Stimulated activated CD8-positive, alpha-beta memory T cell treated with anti-CD3 and anti-CD28 coated beads, Interleukin-4, amount 100 ng/mL, for 48 hours (primary cell): ENCODE measurements at places on chromosomes 16 and 17.

DNA sequence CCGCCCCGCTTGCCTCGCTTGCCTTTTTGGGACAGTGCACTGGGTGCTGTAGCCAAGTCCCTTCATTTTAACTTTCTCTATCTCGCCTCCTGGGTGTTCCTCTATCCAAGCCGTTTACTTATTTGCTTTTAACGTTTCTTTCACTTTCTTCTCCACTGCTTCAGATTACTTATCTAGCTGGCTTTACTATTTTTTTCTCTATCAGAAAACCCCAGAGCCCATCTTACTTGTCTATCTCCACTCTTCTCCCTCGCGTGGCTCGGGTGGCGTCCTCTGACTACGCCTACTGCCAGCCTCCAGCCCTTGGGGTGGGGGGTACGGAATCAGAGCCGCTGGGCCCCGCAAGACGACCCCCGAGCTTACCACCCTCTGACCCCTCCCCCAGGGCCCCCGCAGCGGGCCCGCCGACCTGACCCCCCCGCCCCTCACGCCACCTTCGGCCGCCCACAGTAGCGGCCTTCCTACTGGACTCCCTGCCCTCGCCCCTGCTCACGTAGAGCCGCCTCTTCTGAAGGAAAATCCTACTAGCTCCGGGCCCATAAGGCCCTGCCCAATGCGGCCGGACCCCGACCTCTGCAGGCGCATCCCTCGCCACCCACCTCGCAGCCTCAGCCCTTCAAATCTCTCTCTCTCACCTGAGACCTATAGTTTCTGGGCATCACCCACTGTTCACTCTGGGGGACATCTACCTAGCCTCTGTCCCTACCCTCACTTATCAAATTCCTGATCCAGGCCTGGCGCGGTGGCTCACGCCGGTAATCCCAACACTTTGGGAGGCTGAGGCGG, 1.0 kb upstream of the SLC12A4 start:
- DNase-seq: no peak

DNA sequence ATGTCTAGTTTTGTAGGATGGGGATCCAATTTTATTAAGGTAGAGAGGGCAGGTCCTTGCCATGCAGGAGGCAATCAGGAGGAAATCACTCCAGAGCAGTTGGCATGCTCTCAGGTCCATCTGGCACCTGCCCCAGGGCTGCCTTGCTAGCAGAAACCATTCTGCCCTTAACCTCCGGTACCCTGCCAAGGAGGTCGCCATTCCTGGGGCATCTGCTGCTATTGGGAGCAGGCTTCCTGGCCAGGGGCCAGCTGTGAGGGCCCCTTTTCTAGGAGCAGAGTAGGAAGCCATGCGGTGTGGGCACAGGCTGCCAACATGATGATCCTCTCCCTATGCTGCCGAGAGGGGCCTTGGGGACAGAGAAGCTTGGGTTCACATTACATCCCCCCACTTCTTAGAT, 47.6 kb upstream of the MGAT5B start:
- no peak for DNase-seq

DNA sequence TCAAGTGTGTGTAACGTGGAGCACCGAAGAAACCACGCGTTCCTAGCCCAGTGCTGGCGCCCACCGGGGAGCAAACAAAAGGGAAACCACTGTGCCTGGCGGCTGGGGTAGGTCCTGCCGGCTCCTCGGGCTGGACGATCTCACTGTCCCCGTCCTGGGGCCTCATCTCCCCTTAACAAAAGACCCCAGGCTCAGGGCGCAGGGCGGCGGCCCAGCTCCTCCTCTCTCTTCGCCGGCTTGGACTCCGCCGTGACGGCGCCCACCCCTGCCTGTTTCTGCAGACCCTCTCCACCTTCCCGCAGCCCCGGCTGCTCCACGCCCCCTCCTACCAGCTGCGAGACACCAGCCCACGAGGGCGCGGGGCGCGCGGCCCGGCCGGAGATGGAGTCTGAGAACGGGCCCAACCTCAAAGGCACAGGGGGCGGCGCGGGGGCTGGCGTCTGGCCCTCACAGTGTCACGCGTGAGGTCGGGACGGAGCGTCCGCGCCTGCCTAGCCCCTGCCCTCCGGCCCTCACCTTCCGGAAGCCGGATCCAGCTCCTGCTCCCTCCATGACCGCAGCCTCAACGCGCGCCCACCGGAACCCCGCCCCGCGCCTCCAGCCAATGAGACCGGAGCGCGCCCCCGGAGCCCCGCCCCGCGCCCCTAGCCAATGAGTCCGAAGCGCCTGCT, at the start of gene CENPX:
CENPX (minus strand) TSS at position 569 of the 671 bp plus-strand sequence; CDS start at position 552, 17 bp downstream.
- DNase-seq: no peak

GRCh38 chr17:17466511-17466910, 10.3 kb upstream of the MED9 start:
- DNase-seq: no peak

DNA sequence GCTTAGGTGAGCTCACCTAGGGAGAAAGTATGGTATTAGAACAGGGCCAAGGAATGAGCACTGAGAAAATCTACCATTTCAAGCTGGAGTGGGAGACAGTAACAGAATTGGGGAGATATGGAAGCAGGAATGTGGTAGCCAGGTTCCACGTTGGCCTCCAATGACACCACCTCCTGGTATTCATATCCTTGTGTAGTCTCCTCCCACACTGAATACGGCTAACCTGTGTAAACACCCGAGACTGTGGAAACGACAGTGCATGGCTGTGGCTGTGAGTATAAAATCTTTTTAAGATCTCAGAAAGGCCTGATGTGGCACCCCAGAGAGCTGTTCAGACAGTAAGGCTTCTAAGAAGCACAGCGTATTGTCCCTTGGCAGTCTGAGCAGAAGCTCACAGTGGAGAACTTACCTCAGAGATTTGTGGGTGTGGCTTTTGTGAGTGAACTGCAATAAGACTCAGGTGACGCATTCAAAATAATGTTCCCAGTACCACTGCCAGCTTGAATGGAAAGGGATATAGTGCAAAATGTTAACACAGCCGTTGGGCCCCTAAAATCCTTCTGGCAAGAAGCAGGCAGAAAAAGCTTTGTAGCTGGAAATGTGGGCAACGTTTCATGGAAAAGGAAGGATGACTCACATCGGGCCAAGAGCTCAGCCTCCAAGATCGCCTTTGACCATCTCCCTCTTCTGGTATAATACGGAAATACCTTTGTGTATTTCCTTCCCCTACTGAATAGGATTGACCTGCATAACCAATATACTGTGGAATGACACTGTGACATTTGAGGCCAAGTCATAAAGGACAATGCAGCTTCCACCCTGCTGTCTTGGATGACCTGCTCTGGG, 14.4 kb downstream of the SDR42E1 start:
- DNase-seq: no peak

DNA sequence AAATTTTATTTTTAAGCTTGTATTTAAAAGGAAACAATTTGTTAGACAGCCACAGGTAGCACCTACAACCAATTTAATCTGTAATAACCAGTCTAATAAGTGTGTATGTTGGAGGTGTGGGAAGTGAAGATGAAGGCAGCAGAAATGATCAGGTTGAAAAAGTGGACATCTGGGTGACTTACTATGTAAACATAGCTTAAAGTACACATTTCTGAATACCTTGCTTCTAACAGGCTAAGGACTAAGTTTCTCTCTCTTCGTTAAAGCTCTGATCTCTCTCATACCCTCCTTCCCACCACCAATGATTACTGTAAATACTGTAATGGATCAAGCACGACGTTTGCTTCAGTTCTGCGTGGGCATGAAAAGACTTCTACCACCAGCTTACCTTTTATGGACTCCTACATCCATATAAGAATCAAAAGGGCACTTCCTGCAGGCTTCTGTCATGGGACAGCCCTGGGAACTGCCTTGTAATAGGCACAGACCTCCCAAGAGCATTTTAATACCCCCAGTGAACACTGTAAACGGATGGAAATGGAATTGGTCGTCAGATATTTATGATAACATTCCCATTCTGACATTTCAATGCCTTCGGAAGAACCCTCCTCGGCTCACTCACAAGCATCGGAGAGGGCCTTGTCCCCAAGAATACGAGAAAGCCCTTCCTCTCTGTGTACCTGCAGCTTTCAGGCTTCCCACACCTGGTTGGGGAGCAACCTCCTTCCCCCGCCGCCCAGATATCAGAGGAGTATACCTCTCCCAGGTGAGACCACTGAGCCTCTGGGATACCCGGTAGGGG, 700 bp downstream of the CCDC43 start:
- DNase-seq: no peak

- DNase-seq: no peak
These were observed 15.2 kb downstream of the CD300A start for GRCh38 chr17:74481621-74482020.

DNA sequence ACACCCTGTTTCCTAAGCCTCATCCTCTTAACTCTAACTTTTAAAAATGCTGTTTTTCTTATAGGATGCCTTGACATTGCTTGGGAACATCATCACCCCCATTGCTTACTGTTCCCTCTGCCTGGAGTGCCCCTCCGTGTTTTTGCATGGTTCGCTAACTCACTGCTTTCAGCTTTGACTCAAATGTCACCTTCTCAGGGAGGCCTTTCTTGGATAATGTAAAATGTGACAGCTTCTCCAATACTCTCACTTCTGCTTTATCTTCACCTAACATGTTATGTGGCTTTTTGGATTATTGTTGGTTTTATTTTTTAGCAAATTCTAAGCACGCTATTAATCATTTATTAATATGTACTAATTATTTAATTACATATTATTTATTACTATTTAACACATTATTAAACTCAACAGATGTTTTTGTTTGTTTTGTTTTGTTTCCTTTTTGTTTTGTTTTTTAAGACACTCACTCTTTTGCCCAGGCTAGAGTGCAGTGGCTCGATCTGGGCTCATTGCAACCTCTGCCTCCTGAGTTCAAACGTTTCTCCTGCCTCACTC, 3.8 kb downstream of the CRYM start:
- no peak for DNase-seq

GRCh38 chr16:8576141-8577004, 13.9 kb downstream of the TMEM114 start:
- DNase-seq: no peak
